ENCODE measurements at places on chromosomes 11 and 22.

DNA sequence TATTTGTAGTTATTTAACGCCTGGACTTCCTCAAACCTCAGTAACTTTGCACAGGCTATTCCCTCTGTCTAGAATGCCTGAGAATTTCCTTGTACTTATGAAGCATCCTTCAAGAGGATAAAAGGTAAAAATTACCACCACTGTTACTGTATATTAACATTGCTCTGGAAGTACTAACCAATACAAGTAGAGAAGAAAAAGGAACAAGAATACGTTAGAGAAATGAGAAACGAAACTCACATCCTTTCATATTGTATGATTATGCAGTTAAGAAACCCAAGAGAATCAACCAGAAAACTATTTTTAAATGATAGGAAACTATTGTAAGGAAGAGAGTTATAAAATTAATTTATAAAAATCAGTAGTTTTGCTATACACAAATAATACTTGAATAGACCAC, 48.2 kb upstream of the OR5P2 start:
- no peak for DNase-seq

DNA sequence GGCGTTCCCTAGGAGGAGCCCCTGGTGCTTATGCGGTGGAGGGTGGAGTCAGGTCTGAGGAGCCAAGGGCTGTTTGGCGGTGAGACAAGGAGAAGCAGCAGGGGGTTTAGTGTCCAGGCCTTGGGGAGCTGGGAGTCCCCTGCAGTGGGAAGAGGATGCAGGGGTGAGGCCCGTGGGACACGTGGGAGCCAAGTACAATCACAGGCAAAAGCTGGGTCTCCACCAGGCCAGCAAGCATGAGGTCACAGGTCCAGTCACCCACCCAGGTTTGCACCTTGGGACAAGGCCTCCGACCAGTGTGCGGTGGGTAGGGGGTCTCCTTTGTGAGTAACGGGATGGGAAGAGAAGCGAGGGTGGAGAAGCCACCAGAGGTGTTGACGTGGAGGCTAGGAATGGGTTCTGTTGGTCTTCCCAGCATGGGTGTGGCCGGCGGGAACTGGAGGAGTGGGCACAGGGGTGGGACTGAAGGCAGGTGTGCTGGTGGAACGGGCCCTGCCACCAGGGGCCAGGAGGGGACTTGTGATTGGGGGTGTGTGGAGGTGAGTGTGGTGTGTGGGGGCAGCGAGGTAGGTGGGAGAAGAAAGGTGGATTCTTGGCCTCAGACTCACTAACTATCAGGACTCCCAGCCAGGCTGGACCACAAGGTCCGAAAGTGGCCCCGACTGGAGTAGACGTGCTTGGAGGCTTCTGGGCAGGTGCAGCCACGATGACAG, 953.6 kb downstream of the TBC1D22A start:
- DNase-seq = no peak

- DNase-seq = no peak
Measured at GRCh38 chr11:106925245-106925644, 93.0 kb downstream of the GUCY1A2 start.

DNA sequence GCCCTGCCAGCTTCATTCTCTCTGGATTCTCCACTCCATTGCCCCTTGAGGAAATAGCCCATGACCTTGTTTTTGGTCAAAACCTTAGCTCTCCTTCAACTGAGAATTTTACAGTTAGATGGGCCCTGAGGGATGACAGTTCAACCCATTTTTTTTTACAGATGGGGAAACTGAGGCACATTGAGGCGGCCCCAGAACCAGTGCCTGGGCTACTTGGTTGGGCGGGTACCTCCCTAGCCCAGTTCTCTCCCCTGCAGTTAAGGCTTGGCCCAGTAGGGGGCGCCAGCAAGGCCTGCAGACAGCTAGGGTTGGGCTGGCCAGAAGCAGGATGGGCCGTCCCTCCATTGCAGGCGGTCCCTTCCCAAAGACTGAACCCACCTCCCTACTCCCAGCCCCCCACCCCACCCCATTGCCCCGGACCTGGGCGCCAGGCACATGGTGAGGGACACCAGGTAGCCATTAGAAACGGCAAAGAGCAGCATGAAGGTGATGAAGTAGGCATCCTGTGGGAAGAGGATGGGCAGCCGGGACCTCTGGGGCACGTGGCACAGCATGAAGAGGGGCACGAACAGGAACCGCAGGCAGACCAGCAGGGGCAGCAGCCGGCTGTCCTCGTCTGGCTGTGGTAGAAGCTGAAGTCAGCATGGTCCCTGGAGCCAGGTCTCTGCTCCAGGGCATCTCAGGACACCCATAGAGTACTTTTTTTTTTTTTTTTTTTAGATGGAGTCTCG, 7.6 kb downstream of the SLC29A2 start:
- DNase-seq = no peak

DNA sequence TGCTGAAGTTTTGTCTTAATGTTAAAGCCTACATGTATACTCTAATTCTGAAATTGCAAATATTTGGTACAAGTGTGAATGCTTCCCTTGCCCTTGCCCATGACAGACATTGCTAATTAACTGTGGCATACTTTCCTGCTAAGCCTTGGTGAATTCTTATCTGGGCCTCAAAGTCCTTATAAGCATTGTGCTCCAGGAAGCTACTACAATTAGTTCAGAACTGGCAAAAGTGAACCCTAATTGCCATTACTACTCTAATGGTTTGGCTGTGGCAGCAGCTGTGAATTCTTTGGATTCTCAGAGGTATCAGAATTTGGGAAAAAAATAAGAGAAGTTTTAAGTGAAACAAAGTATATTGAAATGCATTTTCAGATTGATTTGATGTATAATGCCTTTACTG, 24.3 kb downstream of the EMSY start:
- DNase-seq = no peak
